Progenitor cell of endocrine pancreas (in vitro differentiated cells): ENCODE measurements at places on chromosomes 13 and 19. TPM values are rescaled to one million over a fixed set of nuclear protein-coding genes. Genes with fewer than 3 reads are reported as not detected.
A peak's percentile ranks its signal among the peaks of the same experiment; 100 is the strongest.

GRCh38 chr19:2108251-2109016 is 11.7 kb downstream of the IZUMO4 start:
- H3K27me3 ChIP-seq, result no peaks in the 10 kb centered on the region
- DNase-seq, result no peak
- peaks cover 45% of the 10 kb centered on the region for H3K36me3 ChIP-seq
- no peak overlapping the region for H3K27ac ChIP-seq
- H3K4me1 ChIP-seq, result no peaks in the 10 kb centered on the region

GRCh38 chr19:39192846-39193245 is 3.9 kb upstream of the NCCRP1 start:
- peaks cover 34% of the 10 kb centered on the region for H3K27me3 ChIP-seq
- peaks cover 22% of the 10 kb centered on the region for H3K4me1 ChIP-seq
- H3K27ac ChIP-seq, result no peak overlapping the region

DNA sequence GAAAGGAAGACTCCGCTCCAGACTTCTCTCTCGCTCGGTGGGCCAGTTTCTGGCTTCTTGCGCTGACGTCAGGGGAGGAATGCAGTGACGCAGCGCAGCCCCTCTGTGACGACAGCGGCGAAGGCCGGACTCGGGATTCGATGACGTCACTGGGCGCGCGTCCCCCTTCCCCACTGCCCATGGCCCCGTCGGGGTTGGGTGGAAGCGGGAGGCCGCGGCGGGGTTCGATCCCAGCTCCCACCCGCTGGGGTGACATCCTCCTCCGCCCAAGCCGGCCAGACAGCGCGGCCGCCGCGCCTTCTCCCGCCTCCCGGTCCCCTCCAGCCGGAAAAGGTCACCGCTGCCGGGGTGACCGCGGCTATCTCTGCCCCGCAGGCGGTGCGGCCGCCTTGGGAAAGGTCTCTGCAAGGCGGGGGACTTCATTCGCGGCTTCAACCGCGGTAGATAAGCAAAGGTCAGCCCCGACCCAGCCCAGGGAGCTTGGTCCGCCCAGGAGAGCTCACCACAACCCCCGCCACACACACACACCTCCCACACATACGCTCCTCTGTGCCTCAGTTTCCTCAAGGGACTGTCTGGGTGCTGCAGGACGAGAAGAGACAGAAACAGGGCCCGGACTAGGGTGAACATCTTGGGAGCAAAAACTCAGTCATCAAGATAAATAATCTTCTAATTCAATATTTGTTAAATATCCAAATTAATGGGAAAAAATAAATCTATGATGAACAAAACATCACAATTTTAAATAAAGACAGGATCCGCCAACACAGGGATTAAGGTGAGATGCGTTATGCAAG is 844 bp upstream of the RFX1 start:
- H3K27me3 ChIP-seq, result no peaks in the 10 kb centered on the region
- no peaks in the 10 kb centered on the region for H3K36me3 ChIP-seq
- peak overlapping the region; percentile 100 for H3K27ac ChIP-seq
- peak overlapping the region; percentile 94 for H3K4me3 ChIP-seq
- DNase-seq, result peak; percentile 85
- H3K4me1 ChIP-seq, result peaks cover 9% of the 10 kb centered on the region

Gene MBD3L2
- total RNA-seq, result not detected in 2 replicates

Gene PRODH2
- total RNA-seq, result 5.3 TPM in 2 replicates
